ENCODE measurements at places on chromosomes 13 and 19.

GRCh38 chr19:51274049-51274770 lies 23.3 kb downstream of the SIGLECL1 start:
- peaks cover 8% of the 10 kb centered on the region for H3K27me3 ChIP-seq
- H3K4me3 ChIP-seq: no peak overlapping the region
- no peak overlapping the region for H3K27ac ChIP-seq
- peaks cover 2% of the 10 kb centered on the region for H3K4me1 ChIP-seq

GRCh38 chr13:44817131-44817671 lies 172.1 kb downstream of the NUFIP1 start:
- H3K4me3 ChIP-seq: no peak overlapping the region
- no peak overlapping the region for H3K27ac ChIP-seq
- H3K4me1 ChIP-seq: peaks cover 18% of the 10 kb centered on the region

GRCh38 chr19:46035986-46036743 lies 4.6 kb downstream of the IGFL4 start:
- H3K36me3 ChIP-seq: peaks cover 3% of the 10 kb centered on the region
- no peak overlapping the region for H3K4me3 ChIP-seq
- H3K4me1 ChIP-seq: peaks cover 37% of the 10 kb centered on the region
- H3K27ac ChIP-seq: no peak overlapping the region

GRCh38 chr13:79393564-79394249 lies 12.3 kb downstream of the RBM26 start:
- H3K27ac ChIP-seq: peak overlapping the region; percentile 2
- peaks cover 52% of the 10 kb centered on the region for H3K36me3 ChIP-seq
- H3K4me3 ChIP-seq: no peak overlapping the region
- H3K4me1 ChIP-seq: peaks cover under 1% of the 10 kb centered on the region

- H3K36me3 ChIP-seq: no peaks in the 10 kb centered on the region
- no peak overlapping the region for H3K27ac ChIP-seq
- no peak for DNase-seq
- H3K27me3 ChIP-seq: no peaks in the 10 kb centered on the region
Measured at GRCh38 chr13:78045916-78046315, 127.3 kb upstream of the EDNRB start.

- H3K4me1 ChIP-seq: no peaks in the 10 kb centered on the region
- no peak overlapping the region for H3K4me3 ChIP-seq
- no peaks in the 10 kb centered on the region for H3K27me3 ChIP-seq
- H3K27ac ChIP-seq: no peak overlapping the region
Measured at GRCh38 chr13:113320226-113320875, 23.3 kb downstream of the LAMP1 start.

- no peaks in the 10 kb centered on the region for H3K36me3 ChIP-seq
- peaks cover 17% of the 10 kb centered on the region for H3K4me1 ChIP-seq
- peaks cover 83% of the 10 kb centered on the region for H3K27me3 ChIP-seq
- no peak overlapping the region for H3K4me3 ChIP-seq
- DNase-seq: no peak
- no peak overlapping the region for H3K27ac ChIP-seq
Measured at GRCh38 chr19:54424201-54424600, 8.9 kb downstream of the TTYH1 start.

GRCh38 chr19:8811315-8812172 lies 20.6 kb downstream of the ZNF558 start:
- no peak overlapping the region for H3K27ac ChIP-seq
- H3K36me3 ChIP-seq: peaks cover 95% of the 10 kb centered on the region
- H3K4me3 ChIP-seq: no peak overlapping the region
- no peaks in the 10 kb centered on the region for H3K27me3 ChIP-seq

- no peak overlapping the region for H3K4me3 ChIP-seq
- H3K27me3 ChIP-seq: no peaks in the 10 kb centered on the region
- H3K4me1 ChIP-seq: peaks cover 20% of the 10 kb centered on the region
- H3K36me3 ChIP-seq: peaks cover 9% of the 10 kb centered on the region
- DNase-seq: no peak
Measured at GRCh38 chr19:49594993-49595818, 4.2 kb downstream of the PRR12 start.

DNA sequence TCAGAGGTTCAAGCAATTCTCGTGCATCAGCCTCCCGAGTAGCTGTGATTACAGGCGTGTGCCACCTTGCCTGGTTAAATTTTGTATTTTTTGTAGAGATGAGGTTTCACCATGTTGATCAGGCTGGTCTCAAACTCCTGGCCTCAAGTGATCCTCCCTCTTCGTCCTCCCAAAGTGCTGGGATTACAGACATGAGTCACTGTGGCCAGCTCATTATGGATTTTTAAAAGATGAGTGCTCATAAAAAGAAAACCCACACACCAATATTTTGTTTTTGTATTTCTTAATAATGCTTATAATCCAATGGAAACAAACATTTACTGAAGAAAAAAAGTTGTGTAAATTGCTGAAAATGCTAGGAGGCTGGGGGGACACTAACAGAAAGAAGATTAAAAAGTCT lies 5.0 kb upstream of the MICU2 start:
- peaks cover 15% of the 10 kb centered on the region for H3K27me3 ChIP-seq
- no peaks in the 10 kb centered on the region for H3K36me3 ChIP-seq
- peaks cover 5% of the 10 kb centered on the region for H3K4me1 ChIP-seq
- no peak for DNase-seq
- H3K27ac ChIP-seq: no peak overlapping the region
- no peak overlapping the region for H3K4me3 ChIP-seq
